ENCODE measurements at places on chromosomes 5 and 9. TPM values are rescaled to one million over a fixed set of nuclear protein-coding genes. Genes with fewer than 3 reads are reported as not detected.

The CTXN3 gene
- total RNA-seq = not detected

The SLC36A3 gene
- total RNA-seq = not detected

The TAF1L gene
- not detected for total RNA-seq

The PPP3R2 gene
- total RNA-seq = not detected

The SCGB3A1 gene
- total RNA-seq = 66.5 TPM

The ANKRD31 gene
- total RNA-seq = 0.66 TPM

The EFNA5 gene
- total RNA-seq = 12.3 TPM

The DNAI1 gene
- not detected for total RNA-seq

DNA sequence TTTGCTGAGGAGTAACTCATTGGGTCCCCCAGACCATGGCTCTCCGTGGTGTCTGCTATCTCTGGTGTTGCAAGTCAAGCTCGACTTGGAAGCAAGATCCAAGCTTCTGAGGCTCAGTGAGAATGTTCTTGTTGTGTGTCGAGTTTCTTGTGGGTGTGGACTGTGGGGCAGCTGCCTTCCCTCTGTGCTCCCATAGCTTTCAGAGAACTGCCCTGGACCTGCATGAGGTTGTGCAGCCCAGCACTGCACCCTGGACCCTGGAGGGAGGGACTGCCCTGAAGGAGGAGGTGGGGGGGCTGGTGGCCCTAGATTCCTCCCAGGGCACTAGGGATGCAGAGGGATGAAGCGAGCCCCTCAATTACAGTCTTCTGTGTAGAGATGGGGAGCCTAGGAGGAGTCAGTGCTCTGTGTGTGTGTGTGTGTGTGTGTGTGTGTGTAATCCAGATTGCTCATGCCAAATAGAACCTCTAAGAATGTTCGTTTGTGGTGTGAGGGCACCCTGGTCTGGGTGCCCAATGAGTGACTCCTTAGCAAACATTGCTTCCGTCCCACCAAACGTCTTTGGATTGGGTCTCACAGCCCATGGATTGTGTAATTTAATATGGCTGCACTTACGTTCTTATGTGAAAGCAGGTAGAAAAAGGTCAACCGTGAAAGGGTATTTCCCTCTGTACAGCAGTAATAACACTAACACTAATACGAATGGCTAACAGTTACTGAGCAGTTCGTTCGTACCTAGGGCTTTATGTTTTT is 143.3 kb upstream of the LMX1B start:
- H3K4me1 ChIP-seq = no peaks in the 10 kb centered on the region
- DNase-seq = peak; percentile 22
- no peaks in the 10 kb centered on the region for H3K36me3 ChIP-seq
- no peak overlapping the region for H3K27ac ChIP-seq

GRCh38 chr9:92058723-92059444 is 56.3 kb downstream of the SPTLC1 start:
- no peak overlapping the region for H3K27ac ChIP-seq
- H3K4me3 ChIP-seq = no peak overlapping the region
- H3K4me1 ChIP-seq = no peaks in the 10 kb centered on the region
- H3K27me3 ChIP-seq = no peaks in the 10 kb centered on the region
- no peak for DNase-seq

DNA sequence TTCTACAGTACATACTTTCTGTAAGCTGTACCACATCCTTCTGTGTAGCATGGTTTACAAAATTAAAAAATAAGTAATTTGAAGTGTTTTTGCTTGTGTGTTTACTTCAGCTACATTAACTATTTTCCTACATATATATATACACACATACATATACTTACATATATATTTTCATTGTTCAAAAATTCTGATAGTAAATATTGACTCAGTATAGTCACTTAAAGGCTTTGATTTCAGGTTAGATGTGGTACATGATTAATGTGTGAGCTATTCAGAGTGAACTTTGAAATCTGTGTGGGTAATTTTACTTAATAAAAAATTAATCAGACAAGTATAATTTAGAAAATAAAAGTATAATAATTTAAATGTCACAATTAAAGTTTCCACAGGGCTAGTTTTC is 306.7 kb upstream of the CDH18 start:
- no peaks in the 10 kb centered on the region for H3K4me1 ChIP-seq
- DNase-seq = no peak
- H3K27ac ChIP-seq = no peak overlapping the region
- no peaks in the 10 kb centered on the region for H3K27me3 ChIP-seq
- no peak overlapping the region for H3K4me3 ChIP-seq

GRCh38 chr5:81893961-81894360 is 77.9 kb upstream of the ATG10 start:
- no peaks in the 10 kb centered on the region for H3K27me3 ChIP-seq
- no peaks in the 10 kb centered on the region for H3K36me3 ChIP-seq
- DNase-seq = no peak
- H3K27ac ChIP-seq = no peak overlapping the region

GRCh38 chr9:130606887-130607600 is 27.7 kb downstream of the FUBP3 start:
- DNase-seq = no peak
- no peaks in the 10 kb centered on the region for H3K4me1 ChIP-seq
- no peak overlapping the region for H3K4me3 ChIP-seq
- H3K36me3 ChIP-seq = no peaks in the 10 kb centered on the region
- no peaks in the 10 kb centered on the region for H3K27me3 ChIP-seq
- no peak overlapping the region for H3K27ac ChIP-seq

GRCh38 chr9:27336829-27337228 is 39.9 kb upstream of the EQTN start:
- H3K36me3 ChIP-seq = no peaks in the 10 kb centered on the region
- peak overlapping the region; percentile 71 for H3K27ac ChIP-seq
- DNase-seq = no peak
- H3K4me3 ChIP-seq = no peak overlapping the region

DNA sequence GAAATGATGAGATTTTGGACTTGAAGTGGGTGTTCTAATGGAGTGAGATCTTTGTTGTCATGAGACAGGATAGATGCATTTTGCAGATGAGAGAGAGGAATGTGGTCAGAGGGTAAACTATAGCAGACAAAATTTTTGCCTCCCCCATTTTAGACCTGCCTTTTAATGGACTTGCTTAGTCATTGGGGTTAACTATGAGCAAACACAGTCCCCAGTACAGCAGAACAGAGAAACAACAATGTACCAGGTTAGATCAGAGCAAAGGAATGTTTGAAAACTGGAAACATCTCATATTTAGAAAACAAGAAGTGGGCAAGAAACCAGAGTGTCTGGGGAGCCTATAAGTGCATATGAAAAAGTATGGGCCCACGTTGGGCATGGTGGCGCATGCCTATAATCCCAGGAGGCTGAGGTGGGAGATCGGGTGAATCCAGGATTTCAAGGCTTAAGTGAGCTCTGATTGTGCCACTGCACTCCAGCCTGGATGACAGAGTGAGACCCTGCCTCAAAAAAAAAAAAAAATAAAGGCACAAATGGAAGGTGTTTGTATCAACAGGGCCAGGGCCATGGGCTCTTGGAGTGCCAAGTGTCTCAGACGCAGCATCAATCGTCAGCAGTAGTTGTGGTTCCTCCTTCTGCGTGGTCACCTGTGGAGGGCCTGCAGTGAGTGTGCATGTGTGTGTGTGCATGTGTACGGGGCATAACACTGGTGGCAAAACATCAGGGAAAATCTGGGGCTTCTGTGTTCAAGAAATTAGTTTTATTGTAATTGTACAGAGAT is 214.4 kb upstream of the S1PR3 start:
- H3K4me1 ChIP-seq = no peaks in the 10 kb centered on the region
- no peaks in the 10 kb centered on the region for H3K27me3 ChIP-seq

GRCh38 chr9:135098400-135099105 is 11.1 kb downstream of the OLFM1 start:
- no peaks in the 10 kb centered on the region for H3K36me3 ChIP-seq
- no peaks in the 10 kb centered on the region for H3K4me1 ChIP-seq
- H3K27me3 ChIP-seq = no peaks in the 10 kb centered on the region
- H3K4me3 ChIP-seq = no peak overlapping the region
- DNase-seq = no peak
- no peak overlapping the region for H3K27ac ChIP-seq

- H3K36me3 ChIP-seq = no peaks in the 10 kb centered on the region
- H3K4me1 ChIP-seq = no peaks in the 10 kb centered on the region
These were observed at the start of gene IL12B for GRCh38 chr5:159330131-159330800. IL12B (minus strand) TSS chr5:159330487; CDS start chr5:159326782, 3,705 bp downstream.

- no peak overlapping the region for H3K27ac ChIP-seq
- H3K27me3 ChIP-seq = no peaks in the 10 kb centered on the region
- no peaks in the 10 kb centered on the region for H3K36me3 ChIP-seq
- no peak overlapping the region for H3K4me3 ChIP-seq
- H3K4me1 ChIP-seq = no peaks in the 10 kb centered on the region
These were observed 112.5 kb downstream of the CRB2 start for GRCh38 chr9:123468541-123468940.

GRCh38 chr9:133139246-133140173 is 18.5 kb upstream of the RALGDS start:
- DNase-seq = no peak
- no peaks in the 10 kb centered on the region for H3K27me3 ChIP-seq
- peaks cover 63% of the 10 kb centered on the region for H3K4me1 ChIP-seq
- H3K27ac ChIP-seq = peak overlapping the region; percentile 99

- H3K4me3 ChIP-seq = no peak overlapping the region
- no peaks in the 10 kb centered on the region for H3K36me3 ChIP-seq
- no peak for DNase-seq
- H3K27me3 ChIP-seq = no peaks in the 10 kb centered on the region
- peak overlapping the region; percentile 66 for H3K27ac ChIP-seq
- H3K4me1 ChIP-seq = peaks cover 6% of the 10 kb centered on the region
These were observed 113.8 kb downstream of the GADD45G start for GRCh38 chr9:89718651-89719050.

GRCh38 chr9:133576875-133577736 is 32.1 kb downstream of the FAM163B start:
- no peaks in the 10 kb centered on the region for H3K36me3 ChIP-seq
- peaks cover 3% of the 10 kb centered on the region for H3K4me1 ChIP-seq
- DNase-seq = no peak
- H3K4me3 ChIP-seq = peak overlapping the region; percentile 29
- H3K27me3 ChIP-seq = no peaks in the 10 kb centered on the region

DNA sequence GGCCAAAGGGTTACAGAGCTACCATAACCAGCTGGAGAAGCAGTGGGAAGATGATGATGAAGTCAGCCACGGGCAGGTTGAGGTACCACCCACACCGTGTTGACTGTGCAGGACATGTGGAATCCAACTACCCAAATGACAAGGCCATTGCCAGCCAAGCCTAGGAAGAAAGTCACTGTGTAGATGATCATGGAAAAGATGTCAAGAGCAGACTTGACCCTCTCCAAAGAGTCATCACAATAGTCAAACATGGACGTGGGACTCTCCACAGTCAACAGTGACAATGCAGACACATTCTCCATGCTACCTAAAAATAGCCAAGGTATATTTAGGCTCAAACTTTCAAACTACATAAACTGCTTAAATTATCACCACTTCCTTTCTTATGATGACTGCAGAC is 20.9 kb upstream of the SPINK1 start:
- H3K36me3 ChIP-seq = no peaks in the 10 kb centered on the region
- H3K27me3 ChIP-seq = no peaks in the 10 kb centered on the region
- no peak overlapping the region for H3K4me3 ChIP-seq
- no peak for DNase-seq
- no peak overlapping the region for H3K27ac ChIP-seq

DNA sequence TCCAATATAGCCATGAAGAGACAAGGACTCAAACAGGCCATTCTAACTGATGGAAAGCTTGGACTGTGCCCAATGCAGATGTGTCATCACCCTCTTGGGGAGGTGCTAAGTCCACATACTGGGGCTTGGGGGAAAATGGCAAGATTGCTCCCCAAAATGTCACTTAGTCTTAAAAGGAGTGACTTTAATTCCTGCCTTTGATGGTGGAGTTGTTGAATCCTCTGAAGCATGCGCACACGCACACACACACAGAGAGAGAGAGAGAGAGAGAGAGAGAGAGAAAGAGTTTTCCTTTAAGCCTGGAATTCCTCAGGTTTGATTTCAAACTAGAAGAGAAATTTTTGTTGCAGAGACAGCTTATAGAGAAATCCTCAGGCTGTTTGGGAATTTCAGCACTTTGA is 161.9 kb upstream of the GAS1 start:
- H3K36me3 ChIP-seq = no peaks in the 10 kb centered on the region
- no peaks in the 10 kb centered on the region for H3K27me3 ChIP-seq
- H3K27ac ChIP-seq = no peak overlapping the region
- no peak overlapping the region for H3K4me3 ChIP-seq
- DNase-seq = no peak

DNA sequence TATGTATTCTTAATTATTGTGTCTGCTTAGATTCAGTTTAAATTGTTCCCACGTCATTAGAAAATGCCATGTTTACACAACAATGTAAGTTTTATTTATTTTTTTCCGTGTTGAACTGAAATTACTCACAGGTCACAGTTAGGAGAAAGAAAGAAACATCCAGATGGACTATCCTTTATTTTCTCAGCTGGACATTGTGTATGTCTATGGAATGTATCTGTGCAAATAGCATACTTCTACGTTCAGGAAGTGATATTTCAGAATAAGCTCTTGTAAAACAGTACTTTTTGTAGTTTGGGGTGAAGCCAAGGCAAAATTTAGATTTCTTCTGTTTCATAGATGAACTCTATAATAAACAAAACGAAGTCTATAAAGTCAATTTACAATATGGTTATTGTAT is 249.0 kb upstream of the ZNF608 start:
- no peaks in the 10 kb centered on the region for H3K36me3 ChIP-seq
- H3K4me1 ChIP-seq = no peaks in the 10 kb centered on the region
- no peaks in the 10 kb centered on the region for H3K27me3 ChIP-seq
- H3K4me3 ChIP-seq = no peak overlapping the region
- no peak overlapping the region for H3K27ac ChIP-seq
